ENCODE measurements at places on chromosomes 5 and 9.

DNA sequence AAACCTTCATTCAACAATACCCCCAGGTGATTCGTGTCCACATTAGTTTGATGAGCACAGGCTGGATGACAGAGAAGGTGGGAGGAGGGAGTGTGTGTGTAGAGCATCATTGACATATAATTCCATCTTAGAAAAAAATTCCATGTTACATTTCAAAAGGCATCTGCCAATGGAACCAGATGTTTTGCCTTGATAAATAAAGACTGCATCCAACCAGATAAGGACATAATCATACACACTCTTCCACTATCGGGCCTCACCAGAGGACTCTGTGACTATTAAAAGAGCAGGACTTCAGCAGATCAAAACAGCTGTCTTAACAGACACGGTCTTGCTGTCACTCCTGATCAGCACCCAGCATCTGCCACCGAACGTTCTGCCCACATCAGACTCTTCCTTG is 96.4 kb upstream of the SPIN1 start:
- DNase-seq = no peak

DNA sequence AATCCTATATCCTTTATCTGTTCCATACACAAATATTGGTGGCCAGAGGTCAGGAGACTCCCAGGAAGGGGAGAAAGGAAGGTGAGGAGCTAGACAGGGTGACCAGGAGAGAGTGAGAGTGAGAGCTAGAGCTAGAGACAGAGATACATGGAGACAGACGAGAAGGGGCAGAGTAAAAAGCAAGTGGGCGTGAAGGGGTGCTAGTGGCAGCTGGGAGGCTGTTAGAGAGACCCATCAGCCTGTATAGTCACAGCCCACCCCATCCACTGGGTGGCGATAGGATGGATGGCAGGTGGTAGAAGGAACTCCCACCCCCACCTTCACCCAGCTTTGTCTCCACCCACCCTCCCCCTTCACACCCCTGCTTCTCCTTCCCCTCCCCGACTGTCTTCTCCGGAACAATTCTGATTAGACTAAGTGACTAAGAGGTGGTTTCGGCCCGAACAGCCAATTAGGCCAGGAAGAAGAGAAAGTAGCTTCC is 32.8 kb downstream of the PCDH1 start:
- DNase-seq = no peak

DNA sequence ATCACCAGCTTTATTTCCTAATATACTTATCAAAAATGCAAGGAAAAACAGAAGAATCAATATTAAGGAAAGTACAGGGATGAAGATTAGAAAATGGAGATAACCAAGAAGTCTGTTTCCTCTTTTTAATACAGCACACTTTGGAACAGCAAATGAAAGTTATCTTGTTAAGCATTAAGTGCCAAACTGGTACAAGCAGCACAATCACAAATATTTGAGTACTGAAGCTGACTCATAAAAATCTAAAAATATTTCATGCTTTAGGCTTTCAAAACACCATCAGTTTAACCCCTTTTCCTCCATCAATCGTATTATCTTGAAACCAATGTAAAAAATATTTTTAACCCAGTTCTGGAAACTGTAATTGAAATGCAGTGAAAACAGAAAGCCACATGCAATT is 2.7 kb downstream of the FBXW11 start:
- no peak for DNase-seq

GRCh38 chr5:157362012-157362411 is 96.1 kb downstream of the CYFIP2 start:
- DNase-seq = no peak

- no peak for DNase-seq
Measured at GRCh38 chr9:114697951-114698351, 16.0 kb upstream of the TEX48 start.

- DNase-seq = no peak
Measured at GRCh38 chr5:36646100-36646499, 39.7 kb downstream of the SLC1A3 start.

GRCh38 chr5:142601432-142601831 is 84.5 kb downstream of the FGF1 start:
- no peak for DNase-seq

DNA sequence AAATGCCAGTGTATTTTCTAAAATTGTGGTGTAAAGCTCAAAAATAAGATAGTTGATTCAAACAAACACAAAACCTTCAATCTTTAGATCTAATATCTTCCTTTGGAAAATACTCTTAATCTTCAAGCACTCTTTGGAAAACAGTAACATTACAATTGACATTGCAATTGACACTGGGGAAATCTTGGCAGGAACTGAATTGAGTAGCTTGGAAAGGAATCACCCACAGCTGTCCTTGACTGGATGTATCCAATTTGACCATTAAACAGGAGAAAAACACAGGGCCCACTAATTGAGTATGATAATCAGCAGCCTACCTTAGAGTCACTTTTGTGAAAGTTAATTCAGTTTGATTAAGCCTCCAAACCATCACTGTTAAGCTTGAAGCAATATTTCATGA is 776.7 kb downstream of the DTWD2 start:
- no peak for DNase-seq

- no peak for DNase-seq
Measured at GRCh38 chr5:130198927-130199326, 294.7 kb downstream of the CHSY3 start.

- no peak for DNase-seq
Measured at GRCh38 chr9:130738281-130738680, 44.7 kb downstream of the EXOSC2 start.

DNA sequence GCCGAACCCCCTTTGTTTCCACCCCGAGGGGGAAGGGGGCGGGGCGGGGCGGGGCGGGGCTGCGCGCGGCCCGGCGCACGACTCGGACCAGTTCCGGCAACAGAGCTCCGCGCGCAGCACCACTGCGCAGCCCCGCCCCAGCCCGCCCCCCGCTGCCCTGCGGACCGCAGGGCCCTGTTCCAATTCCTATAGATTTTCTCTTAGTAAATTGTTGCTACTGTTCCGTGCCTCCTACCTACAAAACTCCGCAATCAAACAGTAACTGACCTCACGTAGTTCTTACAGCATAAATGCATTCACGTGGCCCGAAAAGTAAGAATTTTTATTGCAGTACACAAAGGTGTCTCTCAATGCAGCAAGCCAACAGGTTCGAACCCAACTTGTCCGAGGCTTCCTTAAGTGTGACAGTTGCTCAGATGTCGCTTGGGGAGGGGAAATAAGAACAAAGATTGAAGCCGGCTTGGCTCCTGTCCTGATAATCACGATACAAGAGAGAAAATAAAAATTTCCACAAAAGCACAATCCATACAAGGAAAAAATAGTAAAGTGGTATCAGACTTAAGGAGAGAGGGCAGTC is 1.2 kb upstream of the RNF38 start:
- no peak for DNase-seq

DNA sequence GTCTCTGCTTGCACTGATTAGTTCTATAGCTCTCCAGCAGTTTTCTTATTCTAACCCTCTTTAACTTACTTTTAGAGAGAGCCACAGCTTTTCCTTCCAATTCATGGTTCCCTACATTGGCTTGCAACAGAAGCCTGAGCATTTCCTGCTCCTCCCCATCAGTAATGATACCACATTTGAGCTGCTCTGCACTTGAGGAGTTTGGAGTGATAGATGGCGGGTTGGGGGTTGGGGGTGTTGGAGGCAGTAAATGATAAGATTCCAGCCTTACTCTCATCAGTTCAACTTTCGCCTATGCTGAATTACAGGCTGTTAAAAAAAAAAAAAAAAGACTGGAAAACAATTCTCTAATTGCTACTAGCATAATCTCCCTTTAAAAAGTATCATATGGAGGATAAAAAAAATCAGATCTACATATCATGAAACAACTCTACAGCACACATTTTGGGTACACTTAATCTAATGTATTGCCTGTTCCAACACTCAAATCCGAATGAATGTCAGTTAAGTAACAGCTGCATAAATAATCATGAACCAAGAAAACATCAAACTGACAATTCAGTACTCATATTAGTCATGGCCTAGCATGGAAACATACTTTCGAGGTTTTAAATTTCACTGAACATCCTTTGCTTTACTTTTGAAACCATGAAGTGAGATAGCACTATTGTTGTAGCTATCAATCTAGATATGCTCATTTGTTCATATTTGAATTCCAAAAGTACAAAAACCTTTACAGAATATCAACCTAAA is 224.7 kb downstream of the NFIB start:
- DNase-seq = no peak

DNA sequence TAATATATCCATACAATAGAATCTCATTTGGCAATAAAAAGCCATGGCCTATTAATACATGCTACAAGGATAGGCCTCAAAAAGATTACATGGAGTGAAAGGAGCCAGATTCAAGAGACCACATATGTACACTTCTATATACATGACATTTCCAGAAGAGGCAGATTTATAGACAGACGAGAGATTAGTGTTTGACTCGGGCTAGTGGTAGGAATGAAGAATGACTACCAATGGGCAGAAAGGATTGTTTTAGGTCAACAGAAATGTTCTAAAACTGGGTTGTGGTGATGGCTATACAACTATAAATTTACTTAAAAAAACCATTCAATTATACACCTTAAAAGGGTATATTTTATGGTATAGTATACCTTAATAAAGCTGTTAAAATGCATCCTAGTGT is 41.9 kb downstream of the SETX start:
- no peak for DNase-seq

GRCh38 chr5:174046558-174046957 is 1.1 kb downstream of the NSG2 start:
- no peak for DNase-seq

GRCh38 chr9:135743546-135744332 is 41.8 kb downstream of the KCNT1 start:
- DNase-seq = no peak

DNA sequence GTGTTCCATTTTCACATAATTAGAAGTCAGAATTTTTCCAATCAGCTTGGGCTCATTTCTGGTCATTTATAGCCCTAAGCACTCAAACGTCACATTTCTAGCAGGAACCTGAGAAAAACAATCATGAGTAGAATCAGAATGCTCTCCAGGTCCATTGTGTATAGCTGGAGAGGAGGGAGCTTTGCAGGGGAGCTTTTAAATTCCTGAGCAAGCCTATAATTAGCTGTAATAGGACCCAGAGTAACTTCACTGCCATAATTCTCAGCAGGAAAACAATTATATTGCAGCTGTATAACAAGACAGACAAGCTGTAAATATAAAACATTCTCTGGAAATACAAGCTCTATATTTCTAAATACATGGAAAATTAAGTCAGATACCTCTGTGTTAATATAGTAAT is 637.6 kb upstream of the SGCD start:
- no peak for DNase-seq

DNA sequence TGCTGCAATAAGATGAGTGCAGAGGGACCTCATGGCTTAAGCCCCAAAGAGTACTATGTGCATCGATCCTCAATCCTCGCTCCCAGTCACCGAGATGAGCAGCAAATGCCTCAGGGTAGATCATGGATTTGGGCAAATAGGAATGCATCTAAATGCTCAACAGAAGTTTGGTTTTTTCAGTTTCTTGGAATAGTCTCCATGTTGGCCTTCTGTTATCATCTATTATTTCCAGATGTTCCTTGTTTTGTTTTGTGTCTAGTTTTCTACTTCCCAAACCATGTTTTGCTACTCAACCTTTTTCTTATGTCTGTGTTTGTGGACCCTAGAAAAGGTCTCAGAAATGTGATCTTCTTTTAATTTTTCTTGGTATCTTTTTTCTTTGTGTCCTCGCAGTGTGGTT is 43.5 kb upstream of the RASGRF2 start:
- DNase-seq = no peak
